ENCODE measurements at places on chromosomes 16 and 17.

- no peak for DNase-seq
Measured at GRCh38 chr16:22971346-22971924, 157.5 kb downstream of the HS3ST2 start.

- DNase-seq, result no peak
Measured at GRCh38 chr16:85853547-85854545, 45.1 kb upstream of the IRF8 start.

GRCh38 chr17:76414334-76415295, 30.2 kb downstream of the SPHK1 start:
- DNase-seq, result no peak

GRCh38 chr16:89373355-89374110, 116.8 kb downstream of the ANKRD11 start:
- DNase-seq, result no peak

- DNase-seq, result no peak
Measured at GRCh38 chr16:49602976-49603310, 229.3 kb downstream of the C16orf78 start.

- DNase-seq, result no peak
Measured at GRCh38 chr17:40511136-40511535, 9.7 kb upstream of the TNS4 start.

DNA sequence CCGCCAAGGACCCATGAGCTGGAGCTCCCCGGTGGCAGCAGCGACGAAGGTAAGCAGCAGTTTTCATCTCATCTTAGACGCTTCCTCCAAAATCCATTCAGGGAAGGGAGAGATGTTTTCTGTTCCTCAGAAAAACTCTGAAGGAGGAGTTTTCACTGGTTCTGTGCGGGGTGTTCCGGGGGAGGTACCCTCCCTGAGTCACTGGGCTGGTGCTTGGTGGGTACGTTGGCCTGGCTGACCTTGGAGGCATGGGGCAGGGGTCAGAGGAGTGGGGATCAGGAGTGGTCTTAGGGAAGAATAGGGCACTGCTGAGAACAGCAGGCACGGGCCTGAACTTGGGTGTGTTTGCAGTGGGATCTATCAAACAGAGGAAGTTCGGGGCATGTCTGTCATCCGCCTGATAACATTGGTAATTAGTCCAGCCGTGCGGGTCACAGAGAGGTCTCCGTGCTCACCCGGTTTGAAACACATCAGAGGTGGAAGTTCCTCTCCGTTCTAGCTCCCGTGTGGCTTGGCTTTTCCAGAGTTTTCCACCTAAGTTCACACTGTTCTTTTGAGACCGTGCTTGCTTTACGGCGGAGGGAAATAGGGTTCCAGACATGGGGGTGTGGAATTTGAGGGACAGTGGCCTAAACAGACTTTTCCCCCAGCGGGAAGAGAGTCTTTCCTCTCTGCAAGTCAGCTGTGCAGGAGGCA, 59.6 kb upstream of the CIBAR2 start:
- DNase-seq, result no peak

DNA sequence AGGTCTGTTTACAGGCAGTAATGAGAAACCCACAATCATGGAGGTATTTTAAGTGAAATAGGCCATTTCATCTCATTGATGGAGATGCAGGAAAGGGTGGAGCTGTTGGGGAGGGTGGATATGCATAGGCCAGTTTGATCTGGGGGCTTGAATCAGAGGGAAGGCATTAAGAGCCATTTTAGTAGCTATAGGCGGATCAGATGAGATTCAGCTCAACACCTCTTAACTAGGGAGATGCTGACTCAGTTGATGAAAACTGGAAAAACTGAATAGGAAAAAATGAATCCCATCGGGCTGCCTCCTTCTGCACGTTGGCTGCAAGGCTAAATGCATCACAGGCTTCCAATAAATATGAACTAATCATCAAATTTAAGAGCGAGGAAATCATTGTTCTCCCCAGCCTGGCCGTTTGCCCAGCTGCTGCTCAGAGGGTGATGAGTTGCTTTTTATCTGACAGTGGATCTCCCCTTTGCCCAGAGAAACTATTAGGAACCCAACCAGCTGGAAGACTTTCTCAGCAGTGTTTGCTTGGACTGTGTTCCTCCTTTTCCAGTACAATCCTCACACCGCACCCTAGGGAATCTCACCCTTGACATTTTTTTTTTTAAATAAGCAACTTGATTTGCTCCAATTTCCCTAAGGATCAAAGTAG, 149.6 kb downstream of the SOX9 start:
- no peak for DNase-seq

- DNase-seq, result no peak
Measured at GRCh38 chr17:6786618-6787017, 10.6 kb downstream of the FBXO39 start.

- DNase-seq, result no peak
Measured at GRCh38 chr16:22004341-22004740, 3.4 kb upstream of the PDZD9 start.

DNA sequence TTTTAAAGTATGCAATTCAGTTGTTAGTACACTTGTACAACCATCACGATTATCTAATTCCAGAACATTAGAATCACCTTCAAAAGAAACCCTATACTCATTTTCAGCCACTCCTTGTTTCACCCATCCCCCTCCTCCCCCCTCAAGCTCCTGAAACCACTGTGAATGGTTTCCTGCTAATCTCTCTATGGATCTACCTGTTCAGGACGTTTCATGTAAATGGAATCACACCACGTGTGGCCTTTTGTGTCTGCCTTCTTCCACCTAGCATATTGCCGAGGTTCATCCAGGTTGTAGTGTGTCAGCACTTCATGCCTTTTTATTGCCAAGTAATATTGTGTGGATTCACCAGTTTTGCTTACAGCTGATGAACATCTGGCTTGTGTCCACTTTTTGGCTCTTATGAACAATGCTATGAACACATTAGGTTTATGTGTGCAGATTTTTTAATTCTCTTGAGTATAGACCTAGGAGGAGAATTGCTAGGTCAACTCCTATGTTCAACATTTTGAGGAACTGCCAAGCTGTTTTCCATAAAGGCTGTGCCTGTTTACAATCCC, 17.8 kb downstream of the EIF4A3 start:
- no peak for DNase-seq

DNA sequence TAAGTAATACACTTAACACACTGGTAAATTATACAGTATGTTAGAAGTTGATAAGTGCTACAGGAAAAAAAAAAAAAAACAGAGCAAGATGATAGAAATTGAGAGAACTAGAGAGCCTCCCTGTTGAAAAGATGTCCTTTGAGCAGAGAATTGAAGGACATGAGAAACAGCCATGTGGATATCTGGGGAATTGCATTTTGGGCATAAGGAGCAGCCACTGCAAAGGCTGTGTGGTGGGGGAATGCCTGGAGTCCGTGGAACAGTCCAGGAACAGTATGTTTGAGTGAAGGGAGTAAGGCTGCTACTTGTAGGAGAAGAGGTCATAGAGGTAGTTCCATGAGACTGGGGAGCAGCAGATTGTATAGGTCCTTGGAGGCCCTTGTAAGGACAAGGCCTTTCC, 178.4 kb downstream of the FTO start:
- no peak for DNase-seq

DNA sequence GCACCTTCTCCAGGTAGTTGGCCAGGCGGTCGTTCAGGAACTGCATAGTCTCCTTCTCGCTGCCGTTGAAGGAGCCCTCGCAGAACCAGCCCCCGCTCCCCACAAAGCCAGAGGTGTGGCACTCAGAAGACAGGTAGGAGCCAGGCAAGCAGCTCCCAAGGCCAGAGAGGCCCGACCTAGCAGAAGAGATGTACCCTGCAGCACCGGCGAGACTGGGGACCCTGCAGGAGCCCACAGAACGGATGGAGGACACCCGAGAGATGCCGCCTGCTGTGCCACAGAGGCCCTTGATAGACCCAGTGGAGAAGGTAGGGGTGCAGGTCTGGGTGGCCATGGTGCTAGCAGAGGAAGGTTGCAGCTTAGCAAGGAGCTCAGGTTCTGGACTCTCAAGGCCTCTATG, at the start of gene KRT36:
KRT36 (minus strand) TSS at position 380 of the 400 bp plus-strand sequence; CDS start at position 334, 46 bp downstream.
- DNase-seq, result no peak

DNA sequence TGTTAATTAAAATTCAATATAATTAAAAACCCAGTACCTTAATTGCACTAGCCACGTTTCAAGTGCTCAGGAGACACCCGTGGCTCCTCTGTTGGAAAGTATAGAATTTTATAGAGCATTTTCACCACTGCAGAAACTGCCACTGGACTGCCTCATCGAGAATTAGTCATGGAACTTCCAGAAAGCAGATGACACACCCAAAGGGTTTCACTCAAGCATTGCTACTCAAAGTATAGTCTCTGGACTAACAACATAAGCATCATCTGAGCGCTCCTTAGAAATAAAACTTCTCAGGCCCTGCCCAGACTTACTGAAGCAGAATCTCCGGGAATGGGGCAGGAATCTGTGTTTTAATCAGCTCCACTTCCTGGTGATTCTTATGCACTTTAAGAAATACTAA, 63.5 kb upstream of the GPR139 start:
- DNase-seq, result no peak

DNA sequence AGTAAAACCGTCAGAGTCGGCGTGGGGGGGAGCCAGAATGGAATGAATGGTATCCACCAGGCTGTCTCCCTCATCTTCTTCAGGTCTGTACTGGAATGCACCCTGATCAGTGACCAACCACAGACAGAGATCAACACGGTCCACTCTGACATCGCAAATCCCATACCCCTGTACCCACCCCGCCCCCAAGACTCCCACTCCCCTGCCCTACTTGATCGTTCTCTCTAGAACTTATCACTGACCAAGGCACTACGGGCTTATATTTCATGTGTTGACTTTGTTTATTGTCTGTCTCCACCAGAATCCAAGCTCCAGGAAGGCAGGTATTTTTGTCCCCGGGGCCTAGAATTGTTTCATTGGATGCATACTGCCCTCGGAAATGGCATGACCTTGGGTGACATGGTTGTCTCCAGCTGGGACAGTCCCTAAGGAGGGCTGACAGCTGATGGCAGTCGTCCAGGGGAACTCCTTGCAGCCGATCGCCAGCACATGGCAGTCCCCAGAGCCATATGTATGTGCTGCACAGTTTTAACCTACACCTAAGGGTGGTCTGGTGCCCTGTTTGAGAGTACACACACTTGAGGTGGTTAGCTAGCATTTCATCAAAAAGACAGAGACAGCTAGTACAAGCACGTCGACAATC, 526 bp upstream of the MFSD6L start:
- no peak for DNase-seq

DNA sequence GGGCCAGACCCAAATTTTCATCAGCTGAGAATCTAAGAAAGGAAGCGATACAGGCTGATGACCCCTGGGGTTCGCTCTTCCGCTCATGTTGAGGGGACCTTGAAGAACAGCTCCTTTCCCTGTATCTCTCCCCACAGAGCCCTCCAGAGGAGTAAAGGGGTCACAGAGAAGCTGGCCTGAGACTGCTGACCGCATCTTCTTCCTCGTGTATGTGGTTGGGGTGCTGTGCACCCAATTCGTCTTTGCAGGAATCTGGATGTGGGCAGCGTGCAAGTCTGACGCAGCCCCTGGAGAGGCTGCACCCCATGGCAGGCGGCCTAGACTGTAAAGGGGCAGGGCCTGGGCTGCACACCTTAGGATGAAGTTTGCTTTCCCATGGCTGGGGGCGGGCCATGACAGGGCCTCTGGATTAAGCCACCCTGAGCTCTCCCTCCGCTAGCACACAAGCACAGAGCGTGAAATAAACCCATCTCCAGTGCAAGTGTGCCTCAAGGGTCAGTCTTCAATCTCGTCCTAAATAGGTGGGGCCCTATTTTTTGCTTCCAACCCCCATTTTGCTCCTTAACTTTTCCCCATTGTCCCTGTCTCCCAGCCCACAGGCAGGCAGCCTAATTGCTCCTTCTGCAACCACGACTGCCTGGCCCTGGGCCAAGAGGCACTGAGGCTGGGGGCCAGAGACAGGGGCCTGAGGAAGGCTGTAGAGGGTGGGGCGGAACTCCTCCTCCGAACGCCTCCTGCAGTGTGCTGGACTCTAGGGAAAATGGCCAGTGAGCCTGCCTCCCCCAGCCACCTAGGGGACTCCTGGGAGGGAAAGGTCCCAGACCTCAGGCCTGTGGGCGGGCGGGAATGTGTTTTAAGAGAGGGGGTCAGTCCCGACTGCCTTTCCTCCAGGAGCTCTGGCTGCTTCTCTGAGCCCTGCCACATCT, 3.6 kb downstream of the ZACN start:
- DNase-seq, result no peak

- no peak for DNase-seq
Measured at GRCh38 chr17:5823219-5823618, 238.9 kb upstream of the NLRP1 start.

GRCh38 chr17:42676424-42677011, at the start of gene PLEKHH3:
Gene PLEKHH3 (minus strand): TSS chr17:42676994. CDS start chr17:42676563, 431 bp downstream.
- no peak for DNase-seq

GRCh38 chr16:84547546-84548061, 43.1 kb upstream of the MEAK7 start:
- no peak for DNase-seq

DNA sequence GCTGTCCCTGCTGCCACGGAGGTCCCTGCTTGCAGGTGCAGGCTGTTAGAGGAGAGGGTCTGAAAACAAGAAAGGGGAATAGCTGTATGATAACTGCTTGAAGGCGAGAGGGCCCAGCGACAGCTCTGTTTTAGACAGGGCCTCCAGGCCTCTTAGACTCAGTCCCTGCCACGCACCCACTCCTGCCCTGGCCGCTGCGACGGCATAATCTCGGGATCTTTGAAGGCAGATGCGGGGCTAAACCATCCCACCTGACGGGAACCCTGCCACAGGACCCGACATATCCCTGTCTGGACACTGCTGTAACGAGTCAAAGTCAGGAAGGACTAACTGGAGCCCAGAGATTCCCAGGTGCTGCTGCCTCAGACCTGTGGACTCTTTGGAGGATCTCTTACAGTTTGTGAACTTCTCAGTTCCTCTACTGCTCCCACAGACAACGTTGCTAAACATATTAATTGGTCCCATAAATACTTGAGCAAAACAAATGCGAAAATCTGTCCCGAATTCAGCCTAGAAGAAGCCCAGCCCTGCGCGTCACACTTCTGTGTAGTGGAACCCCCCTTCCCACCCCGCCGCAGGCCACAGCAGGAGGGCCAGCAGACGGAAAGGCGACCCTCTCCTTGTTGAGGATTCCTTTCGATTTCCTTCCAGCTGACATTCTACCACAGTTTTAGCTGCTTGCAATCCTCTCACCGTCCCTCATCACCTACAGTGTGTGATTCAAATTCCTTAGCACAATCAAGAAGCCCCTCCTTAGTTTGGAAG, 998 bp upstream of the TMEM11 start:
- DNase-seq, result no peak

DNA sequence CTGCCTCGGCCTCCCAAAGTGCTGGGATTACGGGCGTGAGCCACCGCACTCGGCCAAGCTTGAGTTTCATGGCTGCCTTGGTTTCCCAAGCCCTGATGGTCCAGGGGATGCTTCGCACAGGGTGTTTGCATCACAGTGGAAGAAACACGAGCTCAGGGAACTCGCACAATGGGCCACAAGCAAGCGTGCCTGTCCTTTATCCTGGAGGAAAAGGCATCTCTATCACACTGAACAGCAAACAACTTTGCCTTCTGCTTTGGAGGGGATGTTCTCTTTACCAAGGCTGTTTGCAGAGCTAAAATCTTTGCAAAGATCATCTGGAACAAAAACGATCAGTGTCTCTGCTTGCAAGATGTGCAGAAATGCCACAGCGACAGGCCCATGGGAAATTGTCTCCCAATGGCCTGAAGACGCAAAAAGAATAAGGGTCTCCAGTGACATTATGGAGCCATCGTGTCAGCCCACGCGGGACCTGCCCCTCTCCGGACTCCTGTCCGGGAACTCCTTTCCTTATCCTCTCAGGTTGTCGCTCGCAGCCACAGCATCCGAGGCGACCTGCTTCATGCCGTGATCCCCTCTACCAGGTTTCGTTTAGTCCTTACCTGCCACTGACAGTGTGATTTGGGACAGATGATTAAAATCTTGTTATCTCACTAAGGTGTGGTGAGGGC, 44.1 kb upstream of the CBFA2T3 start:
- no peak for DNase-seq

All from CD4-positive, alpha-beta T cell (primary cell).